ENCODE measurements at places on chromosomes 1 and 21. TPM values are rescaled to one million over a fixed set of nuclear protein-coding genes. Genes with fewer than 3 reads are reported as not detected.

- no peak for DNase-seq
Observed at GRCh38 chr21:36710729-36711048, 11.8 kb downstream of the SIM2 start.

GRCh38 chr1:24963099-24963872 is 33.2 kb upstream of the RUNX3 start:
- no peak for DNase-seq

DNA sequence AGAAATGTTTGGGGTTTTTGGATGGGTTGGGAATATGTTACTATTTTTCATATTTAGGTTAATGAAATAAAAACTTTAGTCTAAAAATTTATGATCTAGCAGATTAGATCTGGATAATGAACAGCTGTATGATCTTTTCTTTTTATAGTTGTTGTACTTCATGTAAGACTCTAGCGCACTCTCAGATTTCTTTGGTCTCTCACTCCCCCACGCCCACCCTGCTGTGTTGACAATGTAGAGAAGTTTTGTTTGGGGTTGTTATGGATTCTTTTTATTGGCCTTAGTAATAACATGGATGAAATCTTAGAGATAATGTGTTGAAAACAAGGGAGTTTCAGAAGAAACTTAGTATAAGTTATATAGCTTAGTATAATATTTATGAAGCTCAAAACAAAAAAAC is 5.5 kb downstream of the KLF18 start:
- no peak for DNase-seq

FCGR3B gene
- 4.3 TPM for total RNA-seq

- no peak for DNase-seq
Observed at GRCh38 chr1:82704966-82705365, 904.2 kb downstream of the ADGRL2 start.

DNA sequence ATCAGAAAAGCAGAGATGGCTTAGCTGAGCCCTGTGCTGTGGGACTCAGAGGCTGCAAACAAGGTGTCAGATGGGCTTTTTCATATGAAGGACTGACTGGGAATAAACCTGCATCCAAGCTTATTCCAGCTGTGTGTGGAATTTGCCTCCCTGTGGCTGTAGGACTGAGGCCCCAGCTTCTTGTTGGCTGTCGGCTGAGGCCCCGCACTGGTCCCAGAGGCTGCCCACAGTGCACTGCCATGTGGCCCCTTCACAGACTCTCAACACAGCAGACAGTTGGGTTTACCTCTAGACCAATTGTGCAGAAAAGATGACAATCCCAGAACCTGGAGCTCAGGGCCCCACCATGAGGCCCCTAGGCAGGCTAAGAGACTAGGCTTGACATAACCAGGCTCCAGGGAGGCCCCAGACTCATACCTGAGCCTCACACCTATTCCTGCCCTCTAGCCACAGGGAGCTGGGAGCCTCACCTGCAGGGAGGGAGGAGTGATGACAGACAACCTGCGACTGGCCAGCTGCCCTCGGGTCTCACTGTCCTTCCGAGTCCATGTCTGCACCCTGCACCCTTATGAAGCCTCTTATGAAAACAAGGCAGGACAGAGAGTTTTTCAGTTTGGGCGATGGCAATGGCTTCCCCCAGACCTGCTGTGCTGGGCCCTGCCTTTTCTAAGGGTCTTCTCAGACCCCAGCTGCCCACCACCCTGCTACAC is 615.5 kb downstream of the NPHP4 start:
- no peak for DNase-seq

- DNase-seq, result no peak
Observed at GRCh38 chr1:236137285-236137852, 5.0 kb upstream of the GPR137B start.

All from right atrium auricular region (tissue), 2 donors.